ENCODE measurements at places on chromosomes 2 and 18.

GRCh38 chr18:3345452-3345851 lies 83.5 kb downstream of the MYL12B start:
- DNase-seq, result no peak

DNA sequence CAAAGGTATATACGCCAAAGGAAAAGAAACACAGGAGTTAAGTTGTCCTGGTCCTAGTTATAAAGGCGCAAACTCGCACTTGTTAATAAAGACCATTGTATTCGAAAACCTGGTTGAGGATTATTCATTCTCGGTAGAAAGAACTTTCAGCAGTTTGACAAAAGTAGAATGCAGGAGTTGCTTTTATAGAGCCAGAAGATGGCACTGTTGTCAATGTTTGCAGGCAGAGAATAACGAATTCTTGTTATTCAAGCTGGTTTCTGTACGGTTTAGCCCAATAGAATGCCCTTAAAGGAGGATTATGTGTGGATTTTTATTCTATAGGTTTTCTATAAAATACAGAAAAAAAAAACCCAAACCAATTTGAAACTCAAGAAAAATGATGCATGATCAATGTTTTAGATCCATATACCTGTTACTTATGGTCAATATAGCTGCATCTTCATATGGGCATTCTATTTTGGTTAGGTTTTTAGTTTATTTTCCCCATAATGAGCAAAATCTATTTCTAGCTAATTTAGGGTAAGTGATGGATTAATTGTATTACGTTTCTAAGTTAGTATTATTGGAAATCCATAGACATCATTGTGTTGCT lies 510.3 kb downstream of the PLCL1 start:
- peak; percentile 36 for DNase-seq

- no peak for DNase-seq
Measured at GRCh38 chr2:176146645-176147044, 4.7 kb upstream of the HOXD4 start.

DNA sequence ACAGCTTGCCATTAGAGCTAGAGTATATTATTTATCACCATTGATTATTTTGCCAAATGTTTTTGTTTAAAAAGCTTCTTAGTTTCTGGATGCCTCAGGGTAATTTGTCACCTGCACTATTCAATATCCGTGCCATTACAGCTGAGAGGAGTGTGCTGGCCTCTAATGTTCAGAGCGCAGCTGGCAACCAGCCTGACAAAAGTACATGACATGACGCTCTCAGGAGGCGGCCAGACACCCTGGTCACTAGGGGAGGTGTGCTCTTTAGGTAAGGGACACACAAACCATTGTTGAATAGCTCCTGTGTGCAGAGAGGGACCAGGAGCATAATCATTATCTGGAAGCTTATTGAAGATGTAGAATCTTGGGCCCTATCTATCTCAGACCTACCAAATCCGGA lies 20.3 kb downstream of the LIMS1 start:
- DNase-seq, result no peak

GRCh38 chr2:160870729-160871465 lies 289.3 kb upstream of the TANK start:
- DNase-seq, result peak; percentile 31

DNA sequence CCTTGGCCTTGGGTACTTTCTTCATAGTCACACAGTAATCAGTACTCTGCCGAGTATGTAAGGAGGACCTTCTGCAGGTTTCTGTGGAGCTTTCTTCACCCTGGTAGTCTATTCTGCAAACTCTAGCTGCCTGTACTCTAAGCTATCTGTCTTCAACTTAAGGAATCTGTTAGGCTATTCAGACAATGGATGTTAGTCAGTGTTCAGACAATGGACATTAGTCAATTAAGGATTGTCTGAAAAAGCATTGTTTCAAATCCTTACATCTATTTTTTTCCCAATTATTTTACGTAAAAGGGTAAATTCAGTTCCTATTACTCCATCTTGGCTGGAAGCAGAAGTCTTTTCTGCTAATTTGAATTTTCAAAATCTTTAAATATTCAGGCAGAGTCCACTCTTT lies 75.7 kb downstream of the WDR7 start:
- DNase-seq, result no peak

- DNase-seq, result no peak
Measured at GRCh38 chr2:231928481-231928880, 2.3 kb upstream of the NPPC start.

- no peak for DNase-seq
Measured at GRCh38 chr2:81645745-81646301, 1341.3 kb upstream of the LRRTM1 start.

DNA sequence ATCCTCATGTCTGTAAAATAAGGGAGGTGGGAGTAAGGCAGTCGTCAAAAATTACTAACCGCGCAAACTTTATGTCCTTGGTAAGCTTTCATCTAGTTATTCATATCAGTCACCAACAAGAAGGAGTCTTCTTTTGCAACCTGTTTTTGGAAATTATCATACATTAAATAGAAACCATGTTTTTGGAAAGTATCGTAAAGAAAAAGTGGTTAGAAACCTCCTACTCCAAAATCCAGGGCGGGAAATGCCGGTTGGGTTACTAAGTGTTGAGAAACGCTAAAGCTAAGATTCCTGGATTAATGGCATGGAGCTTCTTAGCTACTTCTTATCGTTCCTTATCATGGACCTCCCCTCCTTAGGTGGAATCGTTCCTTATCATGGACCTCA lies 778 bp downstream of the BBS5 start:
- no peak for DNase-seq

- DNase-seq, result no peak
Measured at GRCh38 chr2:147449323-147449991, 395.4 kb upstream of the ACVR2A start.

DNA sequence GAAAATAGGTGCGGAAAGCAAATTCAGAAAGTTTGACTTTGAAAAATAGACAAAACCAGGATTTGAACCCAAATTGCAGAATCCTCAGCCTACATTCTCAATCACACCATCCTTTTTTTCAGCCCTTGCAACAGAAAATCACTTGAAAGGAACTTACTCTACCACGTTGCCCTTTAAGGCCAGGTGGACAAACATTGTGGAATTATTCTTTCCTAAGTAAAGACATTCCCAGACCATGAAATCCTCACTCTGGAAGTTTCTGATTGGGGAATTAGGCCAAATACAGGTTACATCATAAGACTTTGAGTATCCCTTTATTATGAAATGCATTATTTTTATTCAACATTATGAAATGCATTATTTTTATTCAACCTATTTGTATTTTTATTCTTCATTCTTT lies 259.4 kb downstream of the RAD51AP2 start:
- no peak for DNase-seq

DNA sequence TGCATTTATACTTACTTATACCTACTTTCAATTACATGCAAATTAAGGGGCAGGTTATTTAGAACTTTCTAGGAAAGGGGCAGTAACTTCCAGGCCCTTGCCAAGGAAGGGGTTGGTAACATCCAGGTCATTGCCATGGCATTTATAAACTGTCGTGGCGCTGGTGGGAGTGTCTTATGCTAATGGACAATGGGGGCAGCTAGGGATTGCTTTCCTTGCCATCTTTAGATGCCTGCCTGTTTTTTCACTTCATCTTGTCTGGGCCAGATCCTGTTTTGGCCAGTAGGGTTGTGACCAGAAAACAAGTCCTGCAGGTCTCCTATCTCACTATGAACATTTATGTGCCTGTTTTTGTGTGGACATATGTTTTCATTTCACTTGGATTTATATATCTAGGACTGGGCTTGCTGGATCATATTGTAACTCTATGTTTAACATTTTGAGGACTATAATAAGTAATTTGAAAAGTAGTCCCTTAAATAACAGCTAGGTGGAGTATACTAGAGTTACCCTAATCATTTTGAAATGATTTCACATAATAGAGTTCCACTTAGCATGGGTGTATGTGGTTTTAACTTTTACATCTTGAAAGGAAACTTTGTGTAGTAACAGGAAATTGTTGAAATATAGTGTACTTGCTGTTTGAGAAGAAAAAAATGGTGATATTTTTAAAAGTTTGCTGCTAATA lies 56.1 kb downstream of the LCLAT1 start:
- DNase-seq, result no peak

DNA sequence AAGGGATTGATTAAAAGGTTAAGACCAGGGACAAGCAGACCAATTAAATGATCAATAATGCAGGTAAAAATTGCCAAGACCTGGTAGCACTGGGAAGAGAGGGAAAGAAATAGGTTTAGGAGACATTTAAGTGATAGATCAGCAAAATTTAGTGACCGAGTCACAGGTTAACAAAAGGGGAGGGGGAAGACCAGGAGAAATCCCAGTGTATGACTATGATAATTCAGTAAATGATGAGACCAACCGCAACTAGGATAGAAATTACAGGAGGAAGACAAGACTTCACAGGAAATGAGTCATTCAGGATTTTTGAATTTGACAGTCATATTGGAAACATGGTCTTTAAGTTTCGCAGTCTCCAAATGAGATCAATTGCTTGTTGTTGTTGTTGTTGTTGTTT lies 62.9 kb downstream of the COBLL1 start:
- no peak for DNase-seq

DNA sequence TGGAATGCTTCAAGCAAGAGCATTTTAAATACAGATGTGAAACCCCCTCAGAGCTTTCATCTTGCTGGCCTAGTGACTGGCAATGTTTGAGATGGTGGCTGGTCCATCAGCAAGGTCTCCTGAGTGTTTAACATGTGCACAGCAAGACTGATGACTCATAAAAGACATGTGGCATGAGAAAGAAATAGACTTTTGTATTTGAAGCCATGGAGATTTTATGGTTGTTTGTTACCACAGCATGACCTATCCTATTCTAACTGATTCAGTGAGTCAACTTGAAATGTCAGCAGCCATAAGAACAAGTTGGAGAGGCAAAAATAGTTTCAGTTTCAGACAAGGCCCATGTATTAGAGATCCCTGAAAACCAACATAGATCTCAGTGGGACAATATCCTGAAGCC lies 154.7 kb upstream of the LYPD1 start:
- no peak for DNase-seq

GRCh38 chr2:210654091-210654490 lies 97.7 kb downstream of the CPS1 start:
- DNase-seq, result no peak

GRCh38 chr18:11976315-11977152 lies 4.8 kb upstream of the IMPA2 start:
- peak; percentile 77 for DNase-seq

DNA sequence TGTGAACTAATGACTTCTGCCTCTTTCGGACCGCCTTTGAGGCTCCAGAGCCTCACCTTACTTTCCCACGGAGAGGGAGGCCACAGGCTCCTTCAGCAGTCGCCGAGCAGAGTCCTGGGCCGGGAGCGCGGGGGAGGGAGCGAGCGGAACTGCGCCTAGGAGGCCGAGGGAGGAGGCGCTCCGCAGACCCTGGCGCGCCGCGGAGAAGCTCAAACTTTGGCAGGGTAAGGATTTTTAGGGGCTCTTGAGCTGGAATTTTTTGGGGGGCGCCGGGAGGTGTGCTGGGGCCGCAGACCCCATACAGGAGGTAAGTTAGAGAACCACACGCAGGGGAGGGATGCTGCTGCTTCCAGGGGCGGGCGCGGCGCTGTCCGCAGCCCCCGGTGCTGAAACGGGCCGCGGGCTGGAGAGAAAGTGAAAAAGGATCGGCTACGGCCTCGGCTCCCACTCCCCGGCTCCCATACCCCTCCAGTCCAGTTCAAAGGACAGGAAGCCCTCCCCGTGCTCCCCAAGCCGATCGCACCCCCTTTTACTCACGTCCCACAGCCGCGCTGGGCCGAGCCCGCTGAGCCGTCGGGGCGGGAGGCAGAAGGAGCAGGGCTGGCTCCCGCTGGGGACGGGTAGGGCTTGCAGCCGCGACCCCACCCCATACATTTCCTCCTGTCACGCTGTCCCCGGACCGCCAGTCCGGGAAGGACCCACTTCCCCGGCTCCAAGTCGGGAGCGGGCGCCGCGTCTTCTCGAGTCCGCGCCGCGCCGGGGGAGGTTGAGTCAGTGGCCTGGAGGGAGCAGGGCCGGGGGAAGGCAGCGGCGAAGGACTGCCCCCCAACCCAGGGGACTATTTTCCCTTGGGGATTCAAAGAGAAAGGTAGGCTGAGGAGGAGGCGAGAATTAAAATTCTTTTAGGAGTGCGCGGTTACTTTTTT lies at the start of gene CNGA3:
Gene CNGA3, plus strand, starts transcription at position 146 of the 926 bp plus-strand sequence. CDS start 23,520 bp downstream, outside the sequence.
- DNase-seq, result no peak

GRCh38 chr2:64260817-64261216 lies 116.6 kb upstream of the PELI1 start:
- DNase-seq, result no peak

- DNase-seq, result no peak
Measured at GRCh38 chr18:285817-286216, 18.0 kb upstream of the THOC1 start.

DNA sequence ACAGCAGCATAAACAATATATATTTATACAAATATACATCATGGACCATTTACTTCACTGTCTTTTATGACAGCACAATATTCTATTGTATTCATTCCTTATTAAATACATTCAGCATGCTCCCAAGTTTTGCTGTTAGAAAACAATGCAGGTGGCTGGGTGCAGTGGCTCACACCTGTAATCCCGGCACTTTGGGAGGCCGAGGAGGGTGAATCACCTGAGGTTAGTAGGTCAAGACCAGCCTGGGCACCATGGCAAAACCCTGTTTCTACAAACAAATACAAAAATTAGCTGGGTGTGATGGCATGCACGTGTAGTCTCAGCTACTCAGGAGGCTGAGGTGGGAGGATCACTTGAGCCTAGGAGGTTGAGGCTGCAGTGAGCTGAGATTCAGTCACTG lies 39.0 kb downstream of the NPC1 start:
- DNase-seq, result no peak

DNA sequence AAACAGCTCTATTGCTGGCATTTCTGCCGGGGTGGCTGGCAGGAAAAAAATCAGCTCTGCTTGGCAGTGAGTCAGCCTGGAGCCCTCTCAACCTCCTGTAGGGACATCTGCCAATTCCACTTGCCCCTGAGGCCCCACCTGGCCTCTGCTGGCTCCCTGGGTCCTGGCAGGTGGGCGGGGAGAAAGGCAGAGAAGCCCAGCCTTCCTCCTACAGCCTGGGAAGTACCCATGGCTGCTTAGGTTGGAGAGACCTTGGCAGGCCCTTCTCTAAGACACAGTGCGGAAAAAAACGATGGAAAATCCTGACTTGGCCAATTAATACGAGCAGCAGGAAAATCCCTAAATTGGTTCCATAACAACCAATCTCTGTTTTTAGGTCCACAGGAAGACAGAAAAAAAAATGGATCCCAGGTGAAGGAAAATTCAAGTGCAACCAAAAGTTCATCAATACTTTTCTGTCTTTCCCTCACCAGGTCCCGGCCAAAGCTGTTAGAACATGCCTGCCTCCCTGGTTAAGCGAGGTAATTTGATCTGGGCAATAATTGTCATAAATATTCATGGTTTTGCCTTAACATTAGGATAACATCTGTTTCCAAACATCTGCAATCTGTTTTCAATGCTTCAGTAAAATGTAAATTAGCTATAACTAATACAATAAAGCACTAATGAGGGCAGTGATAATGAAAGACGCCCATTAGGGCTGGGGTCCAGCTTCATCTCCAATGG lies 245.9 kb downstream of the TFCP2L1 start:
- DNase-seq, result no peak

GRCh38 chr2:237471438-237472186 lies 15.4 kb upstream of the MLPH start:
- no peak for DNase-seq

Measured in fibroblast of skin of left quadriceps (primary cell).